ENCODE measurements at places on chromosomes 4 and X.

- no peak for DNase-seq
Measured at GRCh38 chr4:5638976-5639375, 69.4 kb downstream of the EVC2 start.

DNA sequence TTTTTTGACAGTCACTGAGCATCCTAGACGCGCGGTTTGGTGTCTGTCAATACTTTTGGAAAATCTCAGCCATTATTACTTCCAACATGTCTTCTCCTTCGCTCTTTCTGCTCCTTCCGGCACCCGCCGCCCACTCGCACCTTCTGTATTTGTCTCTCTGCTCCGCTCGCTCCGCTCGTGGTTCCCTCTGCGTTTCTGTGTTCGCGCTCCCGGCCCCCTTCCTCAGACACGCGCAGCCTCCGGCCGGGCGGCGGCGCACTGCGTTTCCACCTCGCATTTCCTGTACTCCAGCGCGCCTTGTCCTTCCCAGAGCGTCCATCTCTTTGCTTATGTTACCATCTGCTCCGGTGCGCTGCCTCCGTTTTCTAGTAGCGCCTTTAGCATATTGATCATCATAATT lies 21.1 kb downstream of the PDE6B start:
- peak; percentile 17 for DNase-seq

GRCh38 chrX:8773117-8773516 lies 28.1 kb downstream of the FAM9A start:
- DNase-seq, result no peak

DNA sequence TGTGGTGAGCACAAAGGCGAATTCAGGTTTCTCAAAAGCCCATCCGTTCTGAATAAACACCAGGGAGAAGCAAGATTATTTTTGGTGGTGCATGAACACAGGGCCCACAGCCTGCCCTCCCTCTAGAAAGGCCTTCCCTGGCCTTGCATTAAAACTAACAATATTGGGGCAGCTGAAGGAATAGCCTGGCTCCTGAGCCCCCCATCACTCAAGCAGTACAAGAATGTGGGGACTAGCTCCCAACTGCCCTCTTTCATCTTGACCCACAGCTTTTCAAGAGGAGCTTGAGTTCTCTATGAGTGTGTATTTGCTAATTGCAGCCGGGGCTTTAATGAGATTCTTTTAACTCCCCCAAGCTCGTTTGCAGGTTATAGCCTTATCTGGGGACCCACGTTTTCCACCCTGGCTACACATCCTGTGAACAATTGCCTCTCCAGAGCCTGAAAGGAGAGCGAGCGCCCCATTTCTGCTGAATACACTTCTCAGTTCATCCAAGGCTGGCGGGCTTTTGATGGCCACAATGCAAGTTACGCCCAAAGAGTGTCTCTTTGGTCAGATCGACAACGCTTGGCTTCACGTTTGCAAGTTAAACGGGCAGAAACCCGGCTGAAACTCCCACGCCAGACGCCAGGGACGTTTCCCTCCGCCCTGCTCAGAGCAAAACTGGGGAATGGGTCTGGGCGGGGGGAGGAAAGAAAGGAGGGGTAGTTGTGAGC lies 4.7 kb upstream of the GSX2 start:
- DNase-seq, result no peak

GRCh38 chr4:181289198-181289597 lies 954.0 kb upstream of the TENM3 start:
- DNase-seq, result no peak

- DNase-seq, result no peak
Measured at GRCh38 chrX:24131476-24131875, 18.1 kb upstream of the ZFX start.

DNA sequence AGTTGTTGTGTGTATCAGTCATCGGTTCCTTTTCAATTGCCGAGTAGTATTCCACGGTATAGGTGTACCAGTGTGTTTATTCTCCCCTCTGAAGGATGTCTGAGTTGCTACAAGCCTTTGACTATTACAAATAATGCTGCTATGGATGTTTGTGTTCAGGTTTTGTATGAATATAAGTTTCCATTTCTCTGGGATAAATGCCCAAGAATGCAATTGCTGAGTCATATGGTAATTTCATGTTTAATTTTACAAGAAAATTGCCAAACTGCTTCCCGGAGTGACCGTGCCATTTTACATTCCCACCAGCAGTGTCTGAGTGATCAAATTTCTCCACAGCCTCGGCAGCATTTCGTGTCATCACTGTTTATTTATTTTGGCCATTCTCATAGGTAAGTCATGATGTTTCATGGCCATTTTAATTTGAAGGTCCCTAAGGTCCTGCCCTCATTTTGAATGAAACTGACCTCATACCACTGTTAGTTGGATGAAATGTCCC lies 73.9 kb downstream of the IRF2 start:
- no peak for DNase-seq

DNA sequence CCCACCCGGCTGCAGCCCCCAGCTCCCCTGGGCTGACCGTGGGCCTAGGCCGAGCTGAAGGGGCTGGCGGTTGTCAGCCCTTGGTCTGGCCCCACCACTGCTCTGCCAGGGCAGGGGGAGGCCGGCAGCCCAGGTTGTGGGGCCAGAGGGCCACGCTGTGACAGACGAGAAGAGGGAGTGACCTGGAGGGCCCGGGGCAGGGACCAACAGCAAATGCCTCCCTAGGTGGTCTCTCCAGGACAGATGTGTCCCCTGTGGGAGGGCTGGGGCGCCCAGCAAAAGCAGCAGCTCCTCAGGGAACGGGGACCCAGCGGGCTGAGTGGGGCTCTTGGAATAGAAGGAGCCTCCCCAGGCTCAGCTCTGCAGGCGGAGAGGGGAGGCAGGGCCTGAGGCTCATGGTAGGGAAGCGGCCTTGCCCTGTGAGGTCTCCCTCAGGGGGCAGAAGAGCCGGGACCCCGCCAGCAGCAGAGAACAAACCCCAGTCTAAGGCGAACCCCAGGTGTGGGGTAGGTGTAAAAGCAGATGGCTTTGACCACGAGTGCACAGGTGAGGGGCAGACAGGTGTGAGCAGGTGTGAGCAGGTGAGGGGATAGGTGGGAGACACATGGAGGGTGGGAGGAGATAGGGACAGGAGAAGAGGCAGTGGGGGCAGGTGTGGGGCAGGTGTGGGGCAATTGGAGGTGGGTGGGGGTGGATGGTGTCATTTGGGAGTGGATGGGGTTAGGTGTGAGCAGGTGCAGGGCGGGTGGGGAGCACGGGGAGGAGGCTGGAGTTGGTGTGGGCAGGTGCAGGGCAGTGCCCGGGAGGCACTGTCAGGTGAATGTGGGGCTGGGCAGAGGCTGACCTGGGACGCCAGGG lies 34.1 kb upstream of the SPON2 start:
- DNase-seq, result no peak

All from stimulated activated CD4-positive, alpha-beta T cell treated with anti-CD3 and anti-CD28 coated beads, TNF-alpha, amount 100 ng/mL, for 1 hour (primary cell).